Activated T-helper 1 cell treated with anti-CD3 and anti-CD28 coated beads, Interleukin-12 subunit alpha, Interleukin-12 subunit beta, Interleukin-2, Interleukin-4 antibody, amounts not matched to agents 30 ng/mL and 10 ng/mL and 1 ng/mL, durations not matched to agents 14 hours and 24 hours and 36 hours (primary cell): ENCODE measurements at places on chromosomes 16 and 17. TPM values are rescaled to one million over a fixed set of nuclear protein-coding genes. Genes with fewer than 3 reads are reported as not detected.

- no peak for DNase-seq
- H3K27me3 ChIP-seq = no peaks in the 10 kb centered on the region
- H3K4me1 ChIP-seq = peaks cover 10% of the 10 kb centered on the region
Measured at GRCh38 chr16:17432901-17433576, 37.7 kb downstream of the XYLT1 start.

GRCh38 chr17:78729641-78730040, 52.4 kb downstream of the CYTH1 start:
- peak overlapping the region; percentile 50 for H3K4me3 ChIP-seq
- peaks cover 80% of the 10 kb centered on the region for H3K4me1 ChIP-seq
- no peaks in the 10 kb centered on the region for H3K27me3 ChIP-seq
- H3K27ac ChIP-seq = peak overlapping the region; percentile 79

DNA sequence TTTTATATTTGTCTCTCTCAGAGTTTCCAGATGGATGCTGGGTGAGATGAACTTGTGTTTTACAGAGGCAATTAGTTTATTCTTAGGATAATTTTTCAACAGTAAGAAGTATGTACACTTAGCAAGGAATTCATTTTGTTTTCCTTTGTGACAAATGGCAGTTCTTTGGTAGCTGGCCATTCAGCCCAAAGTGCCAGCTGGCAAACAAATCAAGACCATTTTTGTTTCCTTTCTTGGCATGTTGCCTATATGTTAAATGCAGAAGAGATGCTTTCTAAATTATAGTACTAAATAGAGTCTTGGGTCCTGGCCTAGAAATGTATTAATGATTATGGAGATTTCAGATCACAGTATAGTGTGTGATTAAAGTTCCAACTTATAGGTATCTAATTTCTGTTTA, 337.1 kb downstream of the CNTNAP4 start:
- H3K4me3 ChIP-seq = no peak overlapping the region
- no peak for DNase-seq
- no peak overlapping the region for H3K27ac ChIP-seq
- no peaks in the 10 kb centered on the region for H3K4me1 ChIP-seq
- no peaks in the 10 kb centered on the region for H3K36me3 ChIP-seq

GRCh38 chr16:59088431-59088830, 354.3 kb upstream of the GOT2 start:
- H3K4me3 ChIP-seq = no peak overlapping the region
- no peaks in the 10 kb centered on the region for H3K4me1 ChIP-seq
- H3K27ac ChIP-seq = no peak overlapping the region
- DNase-seq = no peak
- no peaks in the 10 kb centered on the region for H3K27me3 ChIP-seq

- DNase-seq = no peak
- peak overlapping the region; percentile 89 for H3K27ac ChIP-seq
- no peaks in the 10 kb centered on the region for H3K27me3 ChIP-seq
- peaks cover 20% of the 10 kb centered on the region for H3K36me3 ChIP-seq
- no peak overlapping the region for H3K4me3 ChIP-seq
Measured at GRCh38 chr17:75828076-75828400, 16.2 kb downstream of the UNC13D start.

DNA sequence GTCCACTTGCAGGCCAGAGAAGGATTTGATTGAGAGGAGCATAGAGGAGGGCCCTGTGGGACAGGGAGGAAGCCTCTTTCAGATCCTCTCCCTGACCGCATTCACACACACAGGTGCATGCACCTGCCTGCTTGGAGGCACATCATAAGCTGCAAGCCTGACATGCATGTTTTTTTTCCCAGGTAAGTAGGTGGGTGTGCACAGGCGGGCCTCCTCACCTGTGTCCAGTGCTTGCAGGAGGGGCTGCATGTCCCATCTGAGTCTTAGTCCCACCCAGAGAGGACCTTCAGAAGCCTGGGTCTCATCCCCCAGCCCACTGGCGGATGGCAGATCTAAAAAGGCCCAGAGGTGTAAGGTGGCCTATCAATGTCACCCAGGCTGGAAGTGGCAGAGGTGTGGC, 130.8 kb downstream of the TMEM132E start:
- no peak overlapping the region for H3K27ac ChIP-seq
- H3K4me1 ChIP-seq = no peaks in the 10 kb centered on the region
- no peak overlapping the region for H3K4me3 ChIP-seq
- H3K27me3 ChIP-seq = no peaks in the 10 kb centered on the region
- no peak for DNase-seq
- H3K36me3 ChIP-seq = no peaks in the 10 kb centered on the region

TMED6 gene
- 1.2 and 1.3 TPM in 2 replicates for total RNA-seq

DNA sequence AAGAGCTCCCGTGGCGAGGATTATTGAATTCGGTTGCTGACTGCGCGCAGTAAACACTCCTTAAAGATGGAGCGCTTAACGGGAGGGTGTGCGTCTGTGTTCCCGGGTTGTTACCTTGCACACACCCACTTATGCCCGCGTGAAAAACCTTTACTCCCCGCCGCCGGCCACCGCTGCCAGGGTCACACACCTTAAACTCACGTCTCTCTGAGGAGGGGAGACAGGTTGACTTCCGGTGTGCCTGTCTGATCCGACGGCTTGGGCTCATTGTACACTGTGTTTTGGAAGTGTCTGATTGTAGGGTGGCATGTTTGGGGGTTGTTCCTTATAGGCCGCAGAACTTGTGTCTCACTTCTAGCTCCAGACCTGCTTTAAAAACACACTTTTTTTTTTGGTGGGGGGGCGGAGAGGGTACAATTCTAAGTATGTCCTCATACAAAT, 66.8 kb downstream of the KPNA2 start:
- peaks cover 8% of the 10 kb centered on the region for H3K36me3 ChIP-seq
- DNase-seq = no peak
- H3K4me1 ChIP-seq = peaks cover 29% of the 10 kb centered on the region
- H3K27ac ChIP-seq = peak overlapping the region; percentile 72
- H3K27me3 ChIP-seq = peaks cover 19% of the 10 kb centered on the region
- peak overlapping the region; percentile 88 for H3K4me3 ChIP-seq

- no peak for DNase-seq
- H3K27me3 ChIP-seq = peaks cover 11% of the 10 kb centered on the region
- no peak overlapping the region for H3K4me3 ChIP-seq
- H3K36me3 ChIP-seq = no peaks in the 10 kb centered on the region
Measured at GRCh38 chr17:70134777-70135176, 34.6 kb upstream of the KCNJ2 start.
